Activated CD4-positive, alpha-beta memory T cell treated with anti-CD3 and anti-CD28 coated beads for 36 hours (primary cell): ENCODE measurements at places on chromosomes 11 and 22.

- DNase-seq = peak; percentile 65
These were observed 89.0 kb upstream of the PARVA start for GRCh38 chr11:12288212-12288930.

GRCh38 chr11:16239141-16240105, 116.9 kb downstream of the SOX6 start:
- DNase-seq = no peak

DNA sequence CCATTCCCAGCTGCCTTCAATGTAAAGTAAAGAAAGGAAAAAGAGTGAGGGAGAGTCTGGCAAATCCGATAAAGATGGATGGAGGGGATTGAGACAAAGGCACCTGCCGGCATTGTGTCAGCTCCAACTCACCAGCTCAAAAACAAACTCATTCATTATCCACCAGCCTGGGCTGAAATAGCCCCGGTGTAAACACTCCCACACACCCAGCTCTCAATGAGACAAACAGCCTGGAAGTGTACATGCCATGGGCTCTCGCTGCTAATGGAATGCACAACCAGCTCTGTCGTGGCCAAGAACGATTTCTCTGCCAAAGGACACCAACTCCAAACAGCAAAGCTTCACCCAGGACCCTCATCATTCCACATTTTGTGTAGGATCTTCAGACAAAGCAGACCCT, 89.3 kb upstream of the OPCML start:
- no peak for DNase-seq

DNA sequence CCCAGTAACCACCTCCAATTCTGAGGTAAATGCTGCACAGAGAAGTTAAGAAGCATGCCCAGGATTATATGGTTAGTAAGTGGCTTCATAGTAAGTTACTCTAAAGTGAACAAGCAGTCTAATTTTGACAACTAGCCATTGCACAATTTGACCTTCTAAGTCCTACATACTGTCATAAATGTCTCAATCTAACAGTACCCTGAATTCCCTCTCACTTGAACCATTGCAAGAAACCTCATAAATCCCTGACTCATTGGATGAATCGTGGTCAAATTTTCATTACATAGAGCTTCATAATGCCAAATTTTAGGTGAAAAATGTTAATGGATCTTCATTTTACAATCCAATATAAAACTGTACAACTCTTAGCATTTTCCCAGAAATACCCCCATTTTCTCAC, 217.3 kb upstream of the GRIA4 start:
- no peak for DNase-seq

GRCh38 chr11:123672568-123672967, 18.1 kb upstream of the SCN3B start:
- no peak for DNase-seq
